ENCODE measurements at places on chromosomes 7 and 10.

- DNase-seq = no peak
These were observed 338.5 kb downstream of the SEMA3D start for GRCh38 chr7:84848219-84848973.

- no peak for DNase-seq
These were observed 59.4 kb upstream of the CCNY start for GRCh38 chr10:35276889-35277288.

DNA sequence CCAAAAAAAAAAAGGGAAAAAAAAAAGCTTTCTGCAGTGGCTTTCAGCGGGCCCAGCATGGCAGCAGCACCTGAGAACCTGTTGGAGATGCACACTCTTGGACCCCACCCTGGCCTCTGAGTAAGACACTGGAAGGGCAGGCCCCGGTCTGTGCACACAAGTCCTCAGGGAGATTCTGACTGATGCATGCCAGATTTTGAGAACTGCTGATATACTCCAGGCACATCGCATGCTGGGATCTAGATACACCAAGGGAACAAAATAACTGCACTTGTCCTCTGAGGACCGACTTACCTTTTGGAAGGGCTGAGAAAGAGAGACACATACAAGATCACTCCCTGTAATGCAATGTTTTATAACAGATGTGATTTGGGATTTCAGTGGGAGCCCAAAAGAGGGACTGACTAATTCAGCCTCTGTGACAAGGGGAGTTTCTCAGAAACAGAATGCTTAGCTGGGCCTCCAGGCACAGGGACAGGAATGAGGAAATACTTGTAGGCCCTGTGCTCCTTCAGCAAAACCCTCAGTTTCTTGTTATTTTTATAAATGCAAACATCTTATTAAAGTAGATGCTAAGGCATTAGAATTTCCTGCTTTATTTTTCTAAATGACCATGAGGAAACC lies 8.2 kb downstream of the EGFR start:
- DNase-seq = no peak

DNA sequence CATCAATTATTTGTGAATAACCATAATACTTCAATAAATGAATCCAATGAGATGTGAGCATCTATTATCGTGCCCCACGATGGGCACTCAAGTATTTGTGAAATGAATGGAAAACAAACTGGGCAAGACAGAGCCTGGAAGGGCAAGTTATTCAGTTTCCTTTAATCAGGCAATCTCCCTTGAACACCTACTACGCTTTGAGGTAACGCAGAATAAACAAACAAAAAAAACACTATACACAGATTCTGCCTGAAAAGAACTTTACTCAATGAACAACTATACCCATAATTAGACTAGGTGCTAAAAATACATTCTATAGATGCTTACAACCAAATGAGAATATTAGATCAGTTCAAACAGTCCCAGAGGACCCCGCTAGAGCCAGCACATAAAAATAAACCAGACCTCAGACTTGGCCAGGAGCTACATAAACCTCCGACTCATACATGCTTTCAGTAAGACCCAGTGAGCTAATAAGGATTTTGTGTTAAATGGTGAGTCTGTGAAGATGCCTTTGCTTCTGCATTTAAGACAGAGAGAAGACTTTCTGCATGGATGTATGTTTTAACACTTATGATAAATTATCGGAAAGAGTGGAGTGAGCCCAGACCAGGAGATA lies 121.3 kb downstream of the MPP7 start:
- no peak for DNase-seq

- no peak for DNase-seq
These were observed 64.6 kb downstream of the OGDH start for GRCh38 chr7:44671069-44671468.

GRCh38 chr7:45915606-45916005 lies 5.5 kb downstream of the IGFBP3 start:
- DNase-seq = no peak

DNA sequence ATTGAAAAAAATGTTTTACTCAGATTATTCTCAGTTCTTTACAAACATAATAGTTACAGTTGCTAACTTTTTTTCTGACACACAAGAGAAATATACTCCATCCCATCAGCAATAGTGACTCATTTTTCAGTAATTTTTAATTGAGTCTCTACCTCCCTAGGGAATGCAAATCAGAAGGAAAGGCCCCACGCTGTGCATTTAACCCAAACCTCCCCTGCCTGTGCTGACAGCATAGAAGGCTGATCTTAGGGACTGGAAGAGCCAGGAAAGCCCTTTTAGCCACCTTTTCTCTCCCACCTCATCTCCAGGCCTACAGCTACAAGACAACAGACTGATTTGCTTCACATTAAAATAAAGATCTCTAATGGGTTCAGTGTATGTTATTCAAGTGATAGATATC lies 24.7 kb upstream of the PIK3CG start:
- DNase-seq = no peak

DNA sequence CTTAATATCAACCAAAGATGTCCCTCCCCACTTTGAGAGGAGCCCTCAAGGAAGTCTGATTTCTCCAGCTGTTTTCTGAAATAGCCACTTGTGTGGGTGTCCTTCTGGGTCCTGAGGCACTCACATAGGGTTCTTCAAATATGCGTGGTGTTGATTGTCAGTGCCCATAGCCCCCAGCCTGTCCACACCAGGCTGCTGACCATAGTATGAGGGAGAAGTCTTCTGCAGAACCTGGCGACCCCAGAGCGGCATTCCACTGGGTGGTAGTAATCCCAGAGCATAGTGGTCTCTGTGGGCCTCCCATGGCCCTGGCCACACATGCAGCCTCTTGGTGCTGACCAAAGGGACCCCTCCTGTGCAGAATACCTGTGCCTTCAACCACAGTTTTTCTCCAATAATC lies 82.7 kb upstream of the MACROH2A2 start:
- no peak for DNase-seq

GRCh38 chr10:26311383-26311940 lies 94.9 kb downstream of the GAD2 start:
- DNase-seq = no peak

DNA sequence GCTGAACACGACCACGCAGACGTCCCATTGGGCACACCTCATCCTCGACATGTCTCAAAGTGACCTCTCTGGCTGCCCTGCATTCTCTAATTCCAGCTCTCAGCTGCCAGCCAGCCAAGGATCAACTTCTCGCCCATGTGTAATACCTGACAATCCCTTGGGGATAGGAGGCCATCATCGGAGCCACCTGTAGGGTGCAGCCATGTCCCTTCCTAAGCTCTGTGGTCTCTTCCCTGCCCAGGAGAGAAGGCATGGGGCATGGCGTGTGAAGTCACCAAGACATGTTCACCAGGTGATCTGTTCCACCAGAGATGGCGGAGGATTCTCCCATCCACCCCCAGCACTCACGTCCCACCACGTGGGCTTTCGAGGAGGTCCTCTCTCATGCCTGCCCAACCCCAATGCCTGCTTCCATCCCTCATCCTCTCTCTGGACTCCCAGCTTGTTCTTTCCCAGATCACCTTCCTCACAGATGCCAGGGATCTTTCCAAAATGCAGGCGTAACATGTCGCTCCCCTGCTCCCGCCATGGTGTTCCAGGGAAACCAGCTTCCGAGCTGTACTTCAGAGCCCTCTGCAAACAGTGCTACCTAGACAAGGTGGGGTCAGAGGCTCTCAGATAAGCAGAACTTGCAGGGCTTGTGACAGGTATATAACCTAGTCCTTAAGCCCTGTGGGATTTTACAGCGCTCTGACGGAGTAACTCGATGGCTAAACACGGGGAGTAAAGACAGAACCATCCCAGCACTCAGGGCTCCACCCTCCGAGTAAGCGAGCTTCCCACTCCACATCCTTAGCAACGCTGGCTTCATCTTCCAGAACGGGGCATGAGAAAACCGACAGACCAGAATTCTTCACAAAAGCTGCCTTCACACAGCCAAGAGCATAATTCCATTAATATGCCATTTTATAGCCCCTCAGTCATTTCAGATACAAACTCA lies 41.1 kb downstream of the BRI3 start:
- no peak for DNase-seq

- no peak for DNase-seq
These were observed 314.1 kb upstream of the ETV1 start for GRCh38 chr7:14303536-14303935.

DNA sequence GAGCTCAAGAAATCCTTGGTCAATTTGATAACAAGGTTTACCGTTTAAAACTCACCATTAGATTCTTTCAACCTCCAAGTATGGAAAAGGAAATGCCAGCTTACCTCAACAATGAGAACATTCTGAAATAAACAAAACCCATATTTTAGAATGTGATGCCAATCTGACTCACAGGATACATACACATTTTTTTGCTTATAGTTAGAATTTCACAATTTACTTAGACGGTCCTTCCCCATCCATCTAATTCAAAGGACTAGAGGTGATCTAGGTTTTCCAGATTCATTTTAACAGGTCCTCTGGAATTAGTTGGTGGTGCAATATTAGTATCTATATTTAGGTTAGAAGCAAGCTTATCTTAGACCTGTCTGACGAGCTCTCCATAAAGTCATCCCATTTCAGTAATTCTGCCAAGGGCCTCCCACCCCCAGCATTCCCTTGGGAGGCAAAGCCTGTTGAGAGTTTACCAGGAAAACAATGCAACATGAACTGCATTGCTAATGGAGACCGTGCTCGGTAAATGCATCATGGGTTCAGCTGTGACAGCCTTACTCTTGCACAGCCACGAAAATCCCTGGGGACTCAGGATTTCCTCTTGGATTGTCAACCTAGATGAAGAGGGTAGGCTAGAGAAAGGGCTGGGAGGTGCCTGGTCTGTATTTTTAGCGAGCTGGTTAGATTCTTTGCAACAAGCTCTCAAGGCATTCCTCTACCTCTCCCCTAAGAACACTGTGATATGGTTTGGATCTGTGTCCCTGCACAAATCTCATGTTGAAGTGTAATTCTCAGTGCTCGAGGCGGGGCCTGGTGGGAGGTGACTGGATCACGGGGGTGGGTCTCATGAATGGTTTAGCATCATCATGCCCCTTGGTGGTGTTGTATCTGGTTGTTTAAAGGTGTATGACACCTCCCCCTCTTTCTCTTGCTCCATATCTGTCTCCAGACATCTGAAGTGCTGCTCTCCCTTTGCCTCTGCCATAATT lies 93.8 kb downstream of the PRTFDC1 start:
- no peak for DNase-seq

DNA sequence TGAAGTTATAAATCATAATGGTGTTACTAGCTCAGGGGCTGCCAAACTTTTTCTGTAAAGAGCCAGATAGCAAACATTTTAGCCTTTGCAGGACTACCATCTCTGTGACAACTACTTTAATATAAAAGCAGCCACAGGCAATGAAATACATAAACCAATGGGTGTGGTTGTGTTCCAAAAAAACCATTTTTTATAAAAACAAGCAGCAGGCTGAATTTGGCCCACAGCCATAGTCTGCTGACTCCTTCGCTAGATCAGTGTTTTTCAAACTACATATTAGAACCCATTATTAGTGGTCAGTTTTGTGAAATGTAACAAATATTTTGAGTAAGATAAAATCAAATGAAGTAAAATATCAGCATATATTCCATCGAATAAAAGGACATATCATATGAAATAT lies 13.6 kb downstream of the GNG11 start:
- no peak for DNase-seq

- DNase-seq = no peak
These were observed 56.8 kb upstream of the OCM2 start for GRCh38 chr7:98046816-98047215.

GRCh38 chr10:31467791-31468535 lies 148.9 kb downstream of the ZEB1 start:
- no peak for DNase-seq

- no peak for DNase-seq
These were observed 272.5 kb downstream of the NEBL start for GRCh38 chr10:20624642-20625041.

DNA sequence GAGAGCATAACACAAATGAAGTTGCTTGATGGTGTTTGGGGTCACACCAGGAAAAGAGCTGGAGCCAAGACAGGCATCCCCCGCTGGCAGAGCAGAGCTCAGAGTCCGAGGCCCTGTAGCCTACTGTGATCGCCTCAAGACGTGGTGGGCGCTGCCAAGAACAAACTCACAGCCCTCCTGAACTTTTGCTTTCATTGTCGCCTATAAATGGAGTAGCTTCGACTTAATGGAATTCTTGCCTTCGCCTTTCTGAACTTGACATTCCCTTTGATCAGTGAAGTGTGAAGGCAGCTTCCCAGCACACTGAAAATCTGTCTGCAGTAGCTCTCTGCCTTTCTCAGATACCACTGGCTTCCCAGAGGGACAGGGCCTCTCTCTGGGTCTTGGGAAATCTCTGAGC lies 21.3 kb downstream of the CPXM2 start:
- no peak for DNase-seq

- DNase-seq = no peak
These were observed 19.8 kb downstream of the MYOF start for GRCh38 chr10:93462371-93462770.

GRCh38 chr7:151665368-151665767 lies 145.7 kb upstream of the RHEB start:
- no peak for DNase-seq

DNA sequence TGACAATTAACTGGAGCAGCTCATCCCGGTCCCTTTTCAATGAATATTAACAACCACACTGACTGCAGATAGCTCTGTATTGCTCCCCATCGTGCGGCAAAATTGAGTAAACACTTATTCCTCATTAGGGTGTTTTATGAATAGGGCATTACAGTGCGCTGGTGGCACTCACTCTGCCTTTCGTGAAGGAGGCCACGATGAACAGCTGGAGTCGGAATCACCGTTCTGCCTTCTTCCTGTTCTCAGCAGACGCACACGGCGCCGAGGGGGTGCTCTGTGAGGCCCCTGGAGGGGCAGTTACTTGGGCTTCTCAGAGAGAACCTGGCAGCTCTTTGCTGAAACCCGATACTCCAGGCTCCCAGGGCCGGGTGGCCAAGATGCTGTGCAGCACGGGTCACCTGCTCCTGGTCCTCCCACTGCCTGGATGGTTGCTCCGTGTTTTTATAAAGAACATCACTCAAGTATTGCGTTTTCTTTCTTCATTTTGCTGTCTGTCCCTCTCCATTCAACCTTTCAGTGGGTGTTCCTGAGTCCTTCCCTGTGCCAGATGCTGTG lies 241.9 kb downstream of the GLRX3 start:
- DNase-seq = no peak

DNA sequence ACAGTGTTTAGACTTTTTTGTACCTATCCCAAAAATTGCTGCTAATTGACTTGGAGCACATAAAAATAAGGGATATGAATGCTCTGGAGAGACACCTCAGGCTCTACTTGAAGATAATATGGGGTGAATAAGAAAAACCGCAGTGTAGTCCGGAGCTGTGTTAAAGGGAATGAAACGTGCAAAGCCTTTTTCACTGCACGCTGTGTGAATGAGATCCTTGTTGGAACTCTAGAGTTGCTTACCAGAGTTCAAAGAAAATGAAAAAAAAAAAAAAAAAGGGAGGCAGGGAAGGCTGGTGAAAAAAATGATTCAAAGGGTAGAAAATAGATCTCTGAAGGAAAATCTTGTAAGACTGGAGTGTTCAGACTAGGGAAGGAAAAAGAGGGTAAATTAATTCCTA lies 226.6 kb downstream of the LRMDA start:
- DNase-seq = no peak

GRCh38 chr7:2952316-2952715 lies 91.4 kb downstream of the CARD11 start:
- no peak for DNase-seq

GRCh38 chr7:22433710-22434460 lies 66.1 kb downstream of the STEAP1B start:
- no peak for DNase-seq

GRCh38 chr10:5958675-5959074 lies 18.7 kb downstream of the IL15RA start:
- no peak for DNase-seq
